T-cell (primary cell): ENCODE measurements at places on chromosomes 12 and 14.

GRCh38 chr12:49809906-49810389, 18.3 kb downstream of the NCKAP5L start:
- no peak for DNase-seq

- no peak for DNase-seq
Observed at GRCh38 chr14:89848165-89848564, 106.4 kb downstream of the EFCAB11 start.

DNA sequence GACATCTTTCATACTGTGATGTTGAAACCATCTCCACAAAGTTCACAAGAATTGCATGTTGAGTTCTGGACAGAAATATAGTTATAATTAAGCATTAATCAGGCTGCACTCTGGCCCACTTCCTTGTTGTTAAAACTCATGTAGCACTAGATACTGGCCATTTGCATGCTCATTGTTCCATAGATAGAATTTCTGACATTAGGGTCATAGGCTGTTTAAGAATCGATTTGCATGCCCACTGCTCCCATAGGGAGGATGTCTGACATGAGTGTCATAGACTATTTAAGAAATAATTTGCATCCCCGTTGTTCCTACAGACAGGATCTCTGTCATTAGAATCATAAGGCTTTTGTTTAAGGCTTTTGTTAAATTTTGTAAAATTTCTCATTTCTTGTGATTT, 50.2 kb downstream of the MYF5 start:
- DNase-seq: no peak

GRCh38 chr12:123273166-123273565, 1.5 kb upstream of the CDK2AP1 start:
- DNase-seq: no peak

DNA sequence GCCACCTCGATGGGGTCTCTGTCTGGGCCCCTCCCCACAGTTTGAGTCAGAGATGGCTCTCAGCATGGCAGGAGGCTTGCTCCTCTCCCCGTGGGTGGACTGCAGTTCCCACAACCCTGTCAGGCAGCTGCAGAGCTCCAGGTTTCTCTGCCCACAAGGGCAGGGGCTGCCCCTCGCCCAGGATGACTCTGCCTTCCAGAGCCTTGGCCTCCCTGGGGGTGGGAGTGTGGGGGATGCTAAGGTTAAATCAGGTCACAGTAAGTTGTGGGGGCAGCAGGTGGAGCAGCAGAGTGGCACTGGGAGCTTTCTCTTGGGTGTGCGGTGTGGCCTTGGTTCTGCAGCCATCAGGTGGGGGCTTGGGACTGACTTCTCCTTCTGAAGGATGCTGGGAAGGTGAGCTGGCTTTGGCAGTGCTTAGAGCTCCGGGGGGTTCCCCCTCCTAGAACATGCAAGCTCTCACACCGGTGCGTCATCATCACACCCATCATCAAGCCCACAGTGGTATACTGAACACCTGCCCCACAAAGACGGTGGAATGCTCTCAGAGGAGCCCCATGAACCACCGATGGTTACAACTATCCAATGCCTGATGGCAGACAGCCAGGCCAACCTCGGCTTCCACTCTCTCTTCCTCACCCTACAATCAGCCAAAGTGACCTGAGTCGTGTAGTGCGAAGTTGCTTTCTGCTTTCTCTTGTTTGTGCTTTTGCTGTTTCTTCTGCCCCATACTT, 39.7 kb downstream of the ERH start:
- no peak for DNase-seq

GRCh38 chr14:75566321-75566720, 12.1 kb upstream of the FLVCR2 start:
- DNase-seq: peak; percentile 35

DNA sequence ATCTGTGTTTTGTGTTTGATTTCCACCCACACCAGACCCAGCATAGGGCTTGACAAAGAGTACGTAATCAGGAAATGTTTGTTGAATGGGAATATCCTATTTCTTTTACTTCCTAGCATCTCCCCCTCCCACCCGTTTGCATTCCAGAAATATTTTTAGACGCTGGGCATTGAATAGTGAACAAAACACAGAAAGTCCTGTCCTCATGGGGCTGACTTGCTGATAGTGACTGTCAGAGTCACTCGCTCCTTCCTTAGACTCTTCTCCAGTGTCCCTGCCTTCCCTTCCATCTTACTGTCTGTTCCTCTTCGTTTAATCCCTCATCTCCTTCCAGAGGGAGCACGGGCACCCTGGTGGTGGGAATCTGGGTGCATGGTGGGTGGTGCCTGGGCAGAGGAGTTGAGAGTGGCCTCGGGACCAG, 53.6 kb downstream of the SLC25A47 start:
- no peak for DNase-seq

DNA sequence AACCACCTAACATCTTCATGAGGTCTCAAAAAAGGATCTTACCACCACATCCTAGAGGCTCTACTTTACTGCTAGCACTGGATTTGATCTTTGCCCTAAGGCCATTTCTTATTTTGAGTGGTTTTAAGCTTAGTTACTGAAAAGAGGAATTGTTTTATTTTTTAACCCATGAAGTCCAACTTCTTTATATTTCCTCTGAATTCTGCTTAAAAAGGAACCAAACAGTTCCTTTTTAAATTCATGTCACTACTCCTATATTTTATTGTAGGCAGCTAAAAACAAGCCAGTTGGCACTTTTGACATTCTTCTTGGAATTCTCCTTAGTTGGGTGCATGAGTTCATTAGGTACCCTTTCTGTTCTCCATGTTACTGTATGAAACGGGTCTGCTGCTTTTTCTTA, 76.4 kb downstream of the FGD4 start:
- no peak for DNase-seq

- DNase-seq: no peak
Observed at GRCh38 chr12:96057986-96058553, 22.7 kb upstream of the LTA4H start.

- no peak for DNase-seq
Observed at GRCh38 chr12:21774358-21775132, at the start of gene KCNJ8. TSS of gene KCNJ8 (minus strand) at chr12:21774706. CDS start at chr12:21773616, 1,090 bp downstream.

DNA sequence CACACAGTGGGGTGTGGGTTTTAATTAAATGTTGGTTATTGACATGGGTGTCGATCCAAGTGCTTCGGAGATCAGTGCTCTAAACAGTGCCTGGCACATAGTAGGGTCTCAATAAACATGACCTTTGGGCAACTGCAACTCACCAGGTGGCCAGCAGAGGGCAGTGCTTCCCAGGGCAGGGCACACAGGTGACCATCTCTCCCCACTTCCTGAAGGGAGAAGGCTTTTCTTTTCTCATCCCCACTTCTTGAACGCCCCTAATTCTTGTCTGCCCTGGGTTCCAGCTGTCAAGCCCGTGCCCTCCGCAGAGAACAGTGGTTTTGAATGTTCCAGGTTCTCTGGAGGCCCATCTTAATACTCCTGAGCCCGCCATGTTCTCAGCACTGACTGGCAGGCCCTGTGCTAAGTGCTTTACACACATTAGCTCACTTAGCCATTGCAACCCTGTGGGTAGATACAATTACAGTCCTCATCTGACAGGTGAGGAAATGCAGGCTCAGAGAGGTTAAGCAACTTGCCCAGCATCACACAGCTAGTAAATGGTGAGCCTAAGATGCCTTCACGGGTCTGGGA, 16.3 kb downstream of the RAPGEF3 start:
- no peak for DNase-seq

DNA sequence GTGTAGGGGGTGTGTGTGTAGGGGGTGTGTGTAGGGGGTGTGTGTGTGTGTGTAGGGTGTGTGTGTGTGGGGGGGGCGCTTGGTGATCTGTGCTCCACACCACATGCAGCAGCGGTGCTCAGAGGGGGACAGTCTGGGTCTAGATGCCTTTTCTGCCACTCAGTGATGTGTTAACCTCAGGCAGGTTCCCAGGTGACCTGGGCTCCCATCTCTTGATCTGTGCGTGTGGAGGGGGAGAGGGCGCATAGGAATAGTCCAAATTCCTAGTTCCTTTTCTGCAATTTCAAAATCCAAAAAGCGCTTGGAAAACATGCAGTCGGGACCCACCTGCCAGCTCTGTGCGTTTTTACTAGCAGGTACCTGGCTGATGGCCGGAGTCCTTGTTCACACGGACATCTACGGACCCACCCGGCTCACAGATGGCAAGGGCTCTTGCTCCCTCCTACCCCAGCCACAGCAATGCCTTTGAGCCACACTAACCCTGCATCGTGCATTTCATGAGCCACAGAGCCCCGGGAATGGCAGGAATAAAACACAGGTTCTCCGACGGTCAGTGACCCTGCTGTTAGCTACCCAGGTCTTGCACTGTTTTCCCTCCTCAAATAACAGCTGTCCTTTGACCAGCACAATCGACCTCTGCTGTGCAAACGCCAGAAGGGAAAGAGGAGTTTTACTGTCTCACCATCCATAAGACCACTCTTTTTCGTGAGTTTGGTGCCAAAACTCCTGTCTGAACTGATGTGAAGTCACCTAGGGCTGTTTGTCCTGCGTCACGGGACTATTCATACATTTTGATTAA, 120.8 kb downstream of the GLT1D1 start:
- no peak for DNase-seq

GRCh38 chr12:10453156-10453555, at the start of gene KLRC1:
TSS of gene KLRC1 (minus strand) at chr12:10453377. CDS start at chr12:10451156, 2,221 bp downstream.
- DNase-seq: no peak

- DNase-seq: no peak
Observed at GRCh38 chr14:85454226-85454813, 75.6 kb upstream of the FLRT2 start.

DNA sequence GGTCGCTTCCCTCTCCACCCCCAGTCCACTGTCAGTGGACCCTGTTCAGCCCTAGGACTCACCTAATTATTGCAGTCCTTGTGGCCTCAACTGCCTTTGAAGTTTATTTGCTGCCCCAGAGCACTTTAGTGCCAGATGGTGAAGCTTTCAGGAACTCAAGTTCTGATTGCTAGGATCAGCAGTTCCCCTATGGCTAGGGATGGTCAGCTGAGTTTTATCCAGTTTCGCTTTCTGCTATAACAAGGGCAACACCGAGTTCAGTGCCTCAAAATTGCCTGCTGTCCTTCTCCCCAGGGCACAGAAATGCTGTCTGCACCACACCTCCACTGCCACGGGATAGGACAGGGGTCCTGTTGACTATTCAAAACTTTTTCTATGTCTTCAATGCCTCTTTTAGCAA, 295.0 kb downstream of the GPHN start:
- no peak for DNase-seq

- no peak for DNase-seq
Observed at GRCh38 chr12:110845339-110845682, 1.5 kb upstream of the CCDC63 start.

DNA sequence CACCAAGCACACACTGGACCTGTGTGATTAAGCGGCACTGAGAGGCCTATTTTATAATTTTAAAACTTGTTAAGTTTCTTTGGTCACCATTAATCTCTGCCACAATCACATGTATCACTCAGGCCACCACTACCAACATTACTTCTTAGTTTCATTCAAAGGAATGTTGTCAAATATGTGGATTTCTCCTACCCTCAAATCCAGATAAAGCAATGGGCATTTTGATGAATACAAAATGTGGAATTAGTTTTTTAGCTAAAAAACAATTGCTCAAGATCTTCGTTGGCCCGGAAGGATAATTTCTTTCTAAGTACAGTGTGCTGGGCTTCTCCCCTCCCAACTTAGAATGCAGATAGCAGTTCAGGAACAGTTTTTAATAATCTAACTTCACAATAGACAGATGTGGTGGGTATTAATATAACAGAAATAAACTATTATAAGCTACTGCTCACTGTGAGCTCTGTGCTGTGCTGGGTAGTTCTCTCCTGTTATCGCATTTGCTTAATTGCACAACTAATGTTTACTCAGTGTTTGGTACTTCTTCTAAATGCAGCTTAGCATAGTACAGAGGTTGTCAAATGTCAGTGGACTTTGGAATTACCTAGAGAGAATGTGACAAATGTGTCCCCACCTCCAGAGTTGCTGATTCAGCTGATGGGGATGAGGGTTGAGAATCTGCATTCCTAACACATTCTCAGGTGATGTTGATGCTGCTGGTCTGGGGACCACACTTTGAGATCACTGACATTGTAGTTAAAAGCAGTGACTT, 266.7 kb upstream of the AMIGO2 start:
- DNase-seq: no peak

GRCh38 chr12:55996201-55996714, 818 bp upstream of the SUOX start:
- DNase-seq: peak; percentile 56

- DNase-seq: no peak
Observed at GRCh38 chr14:71006200-71006563, 98.9 kb downstream of the PCNX1 start.

- DNase-seq: no peak
Observed at GRCh38 chr12:125169870-125170269, 104.6 kb downstream of the AACS start.
